ENCODE measurements at places on chromosomes 12 and 14. TPM values are rescaled to one million over a fixed set of nuclear protein-coding genes. Genes with fewer than 3 reads are reported as not detected.
A peak's percentile ranks its signal among the peaks of the same experiment; 100 is the strongest.

The RBM25 gene
- total RNA-seq: 131 TPM

The NXPH4 gene
- 0.47 TPM for total RNA-seq

The KCNJ8 gene
- not detected for total RNA-seq

The CACNA2D4 gene
- total RNA-seq: 6.8 TPM

DNA sequence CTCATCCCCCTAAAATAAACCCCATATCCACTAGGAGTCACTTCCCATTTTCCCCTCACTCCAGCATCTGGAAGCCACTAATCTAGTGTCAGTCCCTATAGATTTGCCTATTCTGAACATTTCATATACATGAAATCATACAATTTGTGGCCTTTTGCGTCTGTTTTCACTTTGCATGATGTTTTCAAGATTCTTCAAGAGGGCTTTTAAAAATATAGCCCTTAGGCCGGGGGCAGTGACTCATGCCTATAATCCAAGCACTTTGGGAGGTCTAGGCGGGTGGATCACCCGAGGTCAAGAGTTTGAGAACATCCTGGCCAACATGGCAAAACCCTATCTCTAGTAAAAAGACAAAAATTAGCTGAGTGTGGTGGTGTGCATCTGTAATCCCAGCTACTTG lies 104.7 kb downstream of the VEZT start:
- DNase-seq: no peak

DNA sequence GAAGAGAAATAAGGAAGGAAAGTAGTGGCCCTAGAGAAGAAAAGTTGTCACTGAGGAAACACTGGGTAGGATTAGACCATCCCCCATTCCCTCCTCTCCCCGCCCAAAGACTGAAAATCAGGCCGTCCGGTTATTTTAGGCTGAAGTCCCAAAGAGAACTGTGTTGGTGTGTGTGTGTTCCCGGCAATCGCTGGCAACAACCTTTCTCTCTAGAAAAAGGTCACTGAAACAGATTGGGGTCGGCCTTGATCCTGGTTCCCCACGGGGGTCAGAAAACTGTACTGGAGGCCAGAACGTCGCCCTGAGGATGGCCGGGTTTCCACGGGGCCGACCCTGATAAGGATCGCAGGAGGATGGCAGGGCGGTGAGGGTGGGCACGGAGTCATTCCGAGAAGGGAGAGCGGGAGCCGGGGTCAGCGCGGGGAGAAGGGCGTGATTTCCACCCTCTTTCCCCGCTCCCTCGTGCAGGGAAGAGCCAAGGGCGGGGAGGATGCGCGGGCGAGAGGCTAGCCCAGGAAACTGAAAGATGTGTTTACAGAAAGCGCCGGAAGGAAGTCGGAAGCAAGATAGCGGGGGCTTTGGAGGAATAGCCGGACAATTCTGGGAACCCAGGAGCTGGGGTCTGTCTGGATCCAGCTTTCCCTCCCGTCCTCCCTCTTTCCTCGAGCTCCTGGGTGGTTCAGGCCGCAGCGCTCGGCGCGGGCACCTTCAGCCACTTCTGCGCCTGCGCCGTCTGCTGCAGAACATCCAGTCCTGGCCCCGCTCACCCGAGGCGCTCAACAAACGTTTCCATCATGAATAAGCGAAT lies 25.3 kb upstream of the SPTLC2 start:
- DNase-seq: peak; percentile 88

DNA sequence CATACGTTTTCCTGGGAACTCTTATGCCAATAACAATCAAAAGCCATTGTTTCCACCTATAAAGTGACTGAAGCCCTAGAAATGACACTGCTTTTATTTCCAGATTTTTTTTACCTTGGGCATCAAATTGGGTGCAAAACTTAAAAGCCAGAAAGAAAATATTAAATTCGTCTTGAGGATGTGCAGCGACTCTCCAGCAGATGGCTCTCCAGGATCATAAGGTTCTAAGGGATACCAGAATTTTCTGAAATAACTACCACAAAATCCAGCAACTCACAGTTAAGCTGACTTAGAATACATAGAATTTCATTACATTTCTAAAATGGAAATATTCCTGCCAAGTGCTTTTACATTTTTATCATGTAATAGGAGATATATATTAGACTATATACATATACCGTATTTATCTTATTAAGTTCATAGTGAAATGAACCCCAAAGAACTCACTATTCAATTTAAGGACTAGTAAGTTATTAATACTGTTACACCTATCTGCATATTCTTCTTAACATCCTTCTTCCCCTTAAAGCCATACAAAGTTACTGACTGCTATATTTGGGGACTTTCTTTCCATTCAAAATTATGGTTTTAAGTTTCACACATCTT lies 44.0 kb downstream of the ARMH4 start:
- DNase-seq: peak; percentile 75

DNA sequence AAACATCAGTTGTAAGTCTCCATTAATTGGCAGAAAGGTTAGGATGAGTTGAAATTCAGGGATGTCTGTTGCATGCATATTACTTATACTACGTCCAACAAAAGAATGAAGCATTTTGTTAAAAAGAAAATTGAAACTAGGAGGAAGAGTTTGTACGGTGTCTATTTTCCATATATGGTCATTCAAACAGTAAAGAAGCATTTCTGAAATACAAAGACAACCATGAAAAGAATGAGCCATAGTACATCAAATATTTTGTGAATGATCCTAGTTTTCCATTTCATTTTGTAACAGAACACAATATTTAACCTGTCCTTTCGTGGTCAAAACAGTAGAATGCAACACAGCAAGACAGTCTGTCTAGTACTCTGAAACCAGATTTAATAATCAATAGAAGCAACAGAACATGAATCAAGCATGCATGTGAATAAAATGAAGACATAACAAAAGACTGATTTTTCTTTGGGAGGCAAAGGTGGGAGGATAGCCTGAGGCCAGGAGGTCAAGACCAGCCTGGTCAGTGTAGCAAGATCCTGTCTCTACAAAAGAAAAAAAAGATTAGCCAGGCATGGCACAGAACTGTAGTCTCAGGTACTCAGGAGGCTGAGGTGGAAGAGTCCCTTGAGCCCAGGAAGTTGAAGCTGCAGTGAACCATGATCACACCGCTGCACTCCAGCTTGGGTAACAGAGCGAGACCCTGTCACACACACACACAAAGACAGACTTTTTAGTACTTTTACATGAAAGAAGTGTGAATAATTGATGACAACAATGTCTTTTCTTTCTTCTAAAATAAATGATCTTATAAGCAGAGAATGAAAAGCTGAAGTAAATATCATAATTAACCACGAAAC lies 156.0 kb downstream of the LRIG3 start:
- no peak for DNase-seq

DNA sequence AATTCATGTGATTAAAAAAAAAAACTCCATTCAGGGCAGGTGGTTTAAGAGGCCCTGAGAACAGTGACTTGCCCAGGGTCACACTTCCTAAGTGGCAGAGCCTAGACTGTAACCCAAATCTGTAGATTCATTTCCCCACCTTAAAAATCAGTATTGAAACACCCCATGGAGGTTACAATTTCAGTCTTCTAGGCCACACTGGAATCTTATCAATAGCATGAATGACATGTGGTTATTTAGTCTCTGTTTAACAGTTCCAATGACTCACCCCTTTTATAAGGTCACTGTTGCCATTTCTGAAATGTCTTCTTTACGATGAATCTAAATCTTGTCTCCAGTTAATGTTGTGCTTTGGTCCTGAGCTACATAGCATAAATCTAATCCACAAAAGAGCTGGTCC lies 262.3 kb upstream of the GRIP1 start:
- no peak for DNase-seq

DNA sequence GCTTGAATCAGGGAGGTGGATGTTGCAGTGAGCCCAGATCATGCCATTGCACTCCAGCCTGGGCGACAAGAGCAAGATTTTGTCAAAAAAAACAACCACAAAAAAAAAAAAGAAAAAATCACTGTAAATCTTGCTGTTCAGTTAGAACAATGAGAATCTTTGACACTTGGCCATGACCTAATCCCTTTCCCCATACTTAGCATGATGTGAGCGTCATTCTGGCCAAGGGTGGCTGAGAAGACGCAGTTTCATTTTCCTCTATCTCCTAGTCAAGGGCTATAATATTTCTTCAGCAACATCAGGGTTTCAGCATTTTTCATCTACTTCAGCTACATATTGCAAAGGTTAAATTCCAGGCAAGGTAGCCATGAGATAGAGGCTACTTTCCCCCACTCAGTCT lies 599.4 kb upstream of the MDGA2 start:
- no peak for DNase-seq

- DNase-seq: no peak
These were observed 15.7 kb downstream of the TBC1D30 start for GRCh38 chr12:64840119-64840518.

- DNase-seq: no peak
These were observed 4.8 kb downstream of the SLC39A2 start for GRCh38 chr14:21003788-21004346.

GRCh38 chr12:124105546-124105945 lies 132.5 kb downstream of the ZNF664 start:
- DNase-seq: no peak

GRCh38 chr14:82084813-82085212 lies 551.2 kb upstream of the SEL1L start:
- no peak for DNase-seq

DNA sequence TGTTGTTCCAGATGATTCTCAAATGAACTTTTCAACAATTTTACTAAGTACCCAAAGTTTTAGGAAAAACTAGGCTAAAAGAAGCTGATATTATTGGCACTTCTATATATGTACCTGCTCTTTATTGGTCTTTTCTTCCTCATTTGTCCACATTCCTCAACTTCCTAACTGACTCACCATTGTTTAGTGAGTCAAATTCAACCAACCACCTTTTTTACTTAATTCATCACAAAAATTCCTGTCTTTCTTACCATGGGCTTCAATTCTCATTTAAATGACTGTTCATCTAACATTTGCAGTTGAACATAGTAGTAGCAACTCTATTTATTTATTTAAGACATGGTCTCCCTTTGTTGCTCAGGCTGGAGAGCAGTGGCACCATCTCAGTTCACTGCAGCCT lies 47.6 kb upstream of the SLC2A13 start:
- DNase-seq: no peak

- DNase-seq: no peak
These were observed 120.9 kb upstream of the SFSWAP start for GRCh38 chr12:131589966-131590365.

GRCh38 chr12:127401536-127401935 lies 865.4 kb upstream of the TMEM132C start:
- no peak for DNase-seq

DNA sequence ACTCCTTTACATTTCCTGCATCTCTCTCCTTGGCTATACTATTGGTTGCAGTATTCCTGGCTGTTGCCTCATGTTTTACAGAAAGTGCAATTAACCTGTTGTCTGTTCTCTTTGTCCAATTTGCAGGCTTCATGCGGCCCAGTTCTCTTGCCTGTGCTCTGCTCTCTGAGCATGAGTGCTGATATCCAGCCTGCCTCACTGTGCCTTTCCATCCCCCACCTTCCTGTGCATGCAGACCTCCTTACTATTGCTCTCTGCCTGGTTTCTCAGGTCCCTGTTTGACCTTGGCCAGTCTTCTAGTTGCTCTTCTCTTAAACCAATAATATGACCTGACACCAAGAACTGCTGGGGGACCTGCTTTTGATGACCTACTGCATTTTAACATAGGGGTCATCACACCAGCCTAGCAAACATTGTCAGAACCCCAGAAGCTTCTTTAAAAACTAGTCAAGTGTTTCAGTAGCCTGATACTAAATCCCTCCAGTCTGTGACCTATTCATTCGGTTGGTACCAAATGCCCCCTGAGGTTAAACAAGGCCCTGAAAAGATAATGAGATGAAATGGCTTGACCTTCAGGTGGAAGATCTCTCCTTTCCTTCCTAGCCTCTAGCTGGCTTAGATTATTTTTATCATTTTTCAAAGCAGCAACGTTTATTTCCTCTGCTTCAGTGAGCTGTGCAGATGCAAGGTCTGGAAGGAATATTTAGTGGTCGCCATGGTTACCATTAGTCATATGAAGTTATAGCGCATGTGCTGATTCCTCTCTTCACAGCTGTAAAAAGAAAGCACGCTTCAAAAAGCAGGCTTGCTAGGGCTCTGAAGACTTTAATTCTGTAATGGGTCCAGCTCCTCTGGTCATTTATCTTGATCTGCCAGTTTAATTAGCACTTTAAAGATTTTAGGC lies 216.5 kb downstream of the PHLDA1 start:
- no peak for DNase-seq

Measured in activated CD4-positive, alpha-beta T cell treated with anti-CD3 and anti-CD28 coated beads, Interleukin-2, amount 10 ng/mL, durations not matched to agents 24 days and 14 days (primary cell).